Neural crest cell (in vitro differentiated cells): ENCODE measurements at places on chromosomes 6 and 20.

GRCh38 chr6:157476797-157477196, 95.8 kb downstream of the ZDHHC14 start:
- DNase-seq, result no peak

DNA sequence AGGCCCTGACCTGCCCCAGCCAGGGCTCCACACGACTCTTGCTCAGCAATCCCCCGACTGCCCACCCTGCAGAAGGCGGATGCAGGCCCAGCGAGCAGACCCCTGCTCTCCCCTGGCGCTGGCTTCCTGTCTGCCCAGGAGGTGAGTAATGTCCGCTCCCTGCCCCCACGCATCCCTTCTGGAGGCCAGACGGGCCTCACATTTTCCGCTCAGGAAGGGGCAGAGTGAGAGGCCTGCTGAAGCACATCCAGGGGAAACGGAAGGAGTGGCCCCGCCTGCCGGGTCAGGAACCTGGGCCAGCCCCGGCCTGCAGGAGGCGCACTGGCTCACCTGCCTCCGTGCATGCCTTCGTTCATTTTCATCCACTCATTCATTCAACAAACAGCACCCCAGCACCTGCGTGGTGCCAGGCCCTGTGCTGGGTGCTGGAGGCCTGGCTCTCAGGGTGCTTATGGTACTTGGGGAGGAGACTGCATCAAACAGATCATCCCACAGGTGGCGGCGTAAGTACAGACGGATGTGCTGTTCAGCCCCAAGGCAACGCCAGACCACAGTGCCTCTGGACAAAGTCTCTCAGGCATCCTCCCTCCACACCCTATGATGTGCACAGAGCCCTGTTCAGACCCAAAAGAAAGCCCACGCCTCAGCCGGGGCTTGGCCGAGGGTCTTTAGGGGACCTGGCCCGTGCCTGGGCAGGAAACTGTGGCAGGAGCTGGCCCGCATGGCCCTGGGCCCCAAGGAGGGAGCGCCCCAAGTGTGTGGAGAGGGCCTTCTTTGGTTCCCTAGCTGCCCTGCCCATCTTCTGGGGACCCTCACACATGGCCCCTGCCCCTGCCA, 112.1 kb downstream of the ASXL1 start:
- DNase-seq, result no peak

- no peak for DNase-seq
Measured at GRCh38 chr6:47343600-47343999, 33.9 kb upstream of the TNFRSF21 start.

- DNase-seq, result no peak
Measured at GRCh38 chr6:154433477-154434241, 76.8 kb downstream of the CNKSR3 start.

- DNase-seq, result no peak
Measured at GRCh38 chr6:110285306-110286060, 72.7 kb downstream of the METTL24 start.

GRCh38 chr6:46217671-46218131, 46.9 kb upstream of the ENPP5 start:
- DNase-seq, result no peak

DNA sequence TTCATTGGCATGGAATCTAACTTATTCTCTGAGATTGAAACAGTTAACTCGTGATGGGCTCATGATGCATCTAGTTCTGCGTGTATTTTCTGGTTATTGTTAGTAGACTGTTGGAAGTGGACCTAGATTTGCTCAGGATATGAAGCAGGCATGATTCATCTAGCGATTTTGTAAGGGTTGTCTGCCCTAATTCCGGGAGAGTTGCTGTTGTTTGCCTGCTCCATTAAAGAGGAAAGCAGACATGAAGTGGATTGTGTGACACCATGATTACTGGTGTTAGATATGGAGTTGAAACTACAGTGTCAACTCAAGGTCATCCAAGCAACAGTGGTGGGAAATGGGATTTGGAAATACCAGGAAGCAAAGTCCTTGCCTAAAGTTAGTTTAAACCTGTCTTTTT, 41.0 kb downstream of the SOX4 start:
- no peak for DNase-seq
